ENCODE measurements at places on chromosomes 4 and X.

GRCh38 chr4:8022767-8023695, 83.4 kb upstream of the AFAP1 start:
- DNase-seq, result no peak

DNA sequence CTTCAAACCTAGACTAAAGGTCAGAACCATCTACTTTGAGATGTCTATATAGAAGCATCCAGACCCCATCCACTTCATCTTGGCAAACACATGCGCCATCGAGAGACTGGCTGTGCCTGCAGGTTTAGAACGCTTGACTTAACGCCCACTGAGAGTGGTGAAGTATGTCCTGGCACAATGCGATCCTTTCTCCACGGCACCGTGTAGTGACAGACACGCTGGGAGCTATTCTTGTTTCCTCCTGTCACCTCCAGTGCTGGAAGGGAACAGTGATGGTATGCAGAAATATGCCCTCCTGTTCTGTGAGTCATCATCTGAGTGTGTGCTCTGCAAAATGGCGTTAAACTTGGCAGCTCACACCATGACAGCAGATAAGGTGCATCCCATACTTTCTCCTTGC, 330.2 kb downstream of the NLGN4X start:
- DNase-seq, result no peak

- DNase-seq, result no peak
Measured at GRCh38 chr4:89256203-89256800, 51.3 kb downstream of the GPRIN3 start.

- no peak for DNase-seq
Measured at GRCh38 chrX:74133156-74133796, 170.7 kb upstream of the ZCCHC13 start.

DNA sequence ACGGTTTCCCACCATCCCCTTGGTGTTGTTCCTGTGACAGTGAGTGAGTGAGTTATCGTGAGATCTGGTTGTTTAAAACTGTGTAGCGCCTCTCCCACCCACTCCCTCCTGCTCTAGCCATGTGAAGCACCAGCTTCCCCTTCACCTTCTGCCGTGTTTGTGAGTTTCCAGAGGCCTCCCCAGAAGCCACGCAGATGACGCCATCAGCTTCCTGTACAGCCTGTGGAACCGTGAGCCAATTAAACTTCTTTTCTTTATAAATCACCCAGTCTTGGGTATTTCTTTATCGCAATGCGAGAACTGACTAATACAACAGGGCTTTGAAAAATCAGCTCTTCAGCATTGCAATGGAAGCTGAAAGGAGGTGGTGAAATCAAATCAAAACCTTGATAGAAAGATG, 50.0 kb downstream of the FGFBP1 start:
- no peak for DNase-seq

- peak; percentile 35 for DNase-seq
Measured at GRCh38 chr4:65669111-65670019, 924 bp downstream of the EPHA5 start.

- no peak for DNase-seq
Measured at GRCh38 chr4:110020646-110021443, 108.2 kb downstream of the EGF start.

DNA sequence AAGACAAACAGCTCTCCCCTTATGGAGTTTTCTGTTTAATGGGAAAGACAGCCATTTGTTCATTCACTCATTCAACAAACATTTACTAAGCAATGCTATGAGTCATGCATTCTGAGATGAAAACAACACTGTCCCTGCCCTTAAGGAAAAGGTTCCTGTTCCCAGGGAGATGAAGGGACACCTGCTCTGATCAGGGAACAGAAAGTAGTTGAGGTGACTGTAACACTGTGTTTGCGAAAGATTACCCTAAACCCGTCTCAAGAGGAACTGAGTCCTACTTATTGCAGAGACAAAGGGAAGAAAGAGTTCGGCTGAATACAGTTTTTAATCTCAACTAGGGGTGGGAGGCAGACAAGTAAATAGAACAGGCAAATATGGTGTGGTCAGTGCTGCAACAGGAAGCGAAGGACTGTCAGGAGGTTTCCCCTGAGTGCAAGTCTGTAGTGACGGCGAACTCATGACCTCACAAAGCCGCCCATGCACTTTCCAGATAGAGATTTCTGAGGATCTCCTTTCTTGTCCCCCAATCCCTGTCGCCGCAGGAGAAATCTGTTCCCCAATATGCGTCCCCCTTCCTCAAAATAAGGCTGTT, 712 bp downstream of the STX18 start:
- peak; percentile 24 for DNase-seq

DNA sequence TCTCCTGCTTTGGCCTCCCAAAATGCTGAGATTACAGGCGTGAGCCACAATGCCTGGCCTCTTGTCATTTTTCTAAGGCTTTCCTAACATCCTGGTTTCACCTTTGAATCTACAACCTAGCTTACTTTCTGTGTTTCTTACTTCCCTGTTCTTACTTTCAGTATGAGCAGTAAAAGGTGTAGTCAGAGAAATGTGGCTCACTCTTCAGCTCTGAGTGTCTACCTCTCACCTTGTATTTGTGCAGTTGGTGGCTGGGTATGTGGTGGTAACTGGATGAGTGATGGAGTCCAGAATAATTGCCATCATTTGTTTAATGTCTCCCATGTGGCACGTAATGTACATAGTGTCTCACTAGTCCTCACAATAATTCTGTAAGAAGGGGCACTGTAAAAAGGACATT, 19.1 kb upstream of the CXCL11 start:
- DNase-seq, result no peak

GRCh38 chr4:8248091-8248490, 21.5 kb upstream of the HTRA3 start:
- DNase-seq, result no peak

GRCh38 chrX:2595258-2595657, 94.5 kb upstream of the DHRSX start:
- DNase-seq, result no peak

DNA sequence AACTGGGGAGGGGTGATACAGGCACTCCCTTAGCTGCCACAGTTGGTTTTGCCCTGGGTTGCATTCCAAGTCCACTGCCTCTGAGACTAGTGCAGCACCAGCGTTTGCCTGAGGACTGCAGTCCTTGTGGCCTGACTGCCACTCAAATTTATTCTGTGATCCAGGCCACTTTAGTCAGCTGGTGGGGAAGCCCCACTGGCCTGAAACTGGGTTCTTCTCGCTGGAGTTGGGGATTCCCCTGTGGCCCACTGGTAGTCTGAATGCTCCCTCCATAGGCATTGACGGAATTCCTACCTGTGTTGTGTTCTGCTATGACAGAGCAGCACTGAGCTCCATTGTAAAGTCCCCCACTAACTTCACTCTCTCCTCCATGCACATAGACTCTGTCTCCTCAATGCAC, 63.8 kb downstream of the PTPN13 start:
- DNase-seq, result no peak

- no peak for DNase-seq
Measured at GRCh38 chrX:55778322-55778721, 60.8 kb downstream of the RRAGB start.

GRCh38 chrX:118968031-118968430, 6.4 kb upstream of the LONRF3 start:
- DNase-seq, result no peak

GRCh38 chrX:41733939-41734338, 10.0 kb downstream of the GPR82 start:
- peak; percentile 20 for DNase-seq

- DNase-seq, result no peak
Measured at GRCh38 chrX:13023567-13023966, 20.9 kb downstream of the FAM9C start.

DNA sequence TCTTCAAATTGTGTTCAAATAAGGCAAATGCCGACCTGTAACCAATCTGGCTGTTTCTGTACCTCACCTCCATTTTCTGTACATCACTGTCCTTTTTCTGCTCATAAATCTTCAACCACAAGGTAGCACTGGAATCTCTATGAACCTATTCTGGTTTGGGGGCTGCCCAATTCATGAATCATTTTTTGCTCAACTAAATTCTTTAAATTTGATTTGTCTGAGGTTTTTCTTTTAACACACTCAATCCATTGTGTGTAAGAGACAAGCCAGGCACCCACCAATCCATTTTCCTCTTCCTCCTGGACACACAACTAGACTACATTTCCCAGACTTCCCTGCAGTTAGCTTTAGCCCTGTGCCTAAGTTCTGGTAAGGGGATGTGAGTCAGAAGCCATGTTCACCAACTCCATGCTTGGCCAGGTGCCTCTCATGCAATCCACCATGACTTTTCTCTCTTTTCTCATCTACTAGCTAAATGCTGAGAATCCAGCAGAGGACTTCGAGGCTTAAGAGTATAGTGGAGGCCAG, 193.2 kb upstream of the KLF3 start:
- DNase-seq, result no peak

DNA sequence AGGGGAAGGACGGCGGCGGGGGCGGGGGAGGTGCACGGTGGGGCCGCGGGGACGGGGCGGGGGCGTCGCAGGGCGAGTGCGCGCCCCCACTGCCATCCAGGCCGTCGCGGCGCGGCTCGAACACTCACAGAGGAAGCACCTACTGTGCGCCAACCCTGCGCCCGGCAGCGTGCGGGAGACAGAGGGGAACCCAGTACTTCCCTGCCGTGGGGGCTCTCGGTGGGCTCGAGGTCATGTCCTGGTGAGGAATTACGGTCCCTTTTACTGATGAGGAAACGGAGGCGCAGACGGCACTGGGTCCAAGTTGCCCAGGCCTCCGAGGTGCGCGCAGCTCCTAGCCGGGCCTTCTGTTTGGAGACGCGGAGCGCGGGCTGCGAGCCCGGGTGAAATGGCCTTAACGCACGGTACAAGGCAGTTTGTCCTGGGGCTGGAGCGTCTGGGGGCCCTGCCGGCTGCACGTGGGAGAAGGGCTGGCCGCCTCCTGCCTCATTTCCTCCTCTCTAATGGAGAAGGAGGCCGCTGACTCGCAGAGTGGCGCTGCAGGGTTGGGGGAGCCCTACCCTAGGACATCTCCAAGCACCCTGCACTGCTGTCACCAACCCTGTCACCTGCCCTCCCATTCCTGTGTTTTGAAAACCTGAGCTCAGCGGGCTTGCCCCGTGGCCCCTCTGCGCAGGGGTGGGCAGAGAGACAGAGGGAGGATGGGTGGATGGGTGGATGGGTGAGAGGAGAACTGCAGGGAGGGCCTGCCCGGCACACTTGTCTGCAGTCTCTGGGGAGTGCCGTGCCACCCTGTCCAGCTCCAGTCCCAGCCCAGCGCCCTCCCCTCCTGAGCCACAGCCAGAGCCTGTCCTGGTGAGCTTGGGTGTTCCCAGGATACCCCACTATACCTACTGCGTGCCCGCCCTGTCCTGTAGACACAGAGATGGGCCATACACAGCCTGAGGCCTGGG, 106.0 kb downstream of the ADRA2C start:
- no peak for DNase-seq

GRCh38 chrX:130834149-130834548, 68.9 kb downstream of the ENOX2 start:
- DNase-seq, result no peak

GRCh38 chrX:48021026-48021900, 14.5 kb downstream of the SPACA5 start:
- DNase-seq, result peak; percentile 63

GRCh38 chr4:87078987-87079486, 141.4 kb downstream of the KLHL8 start:
- no peak for DNase-seq

DNA sequence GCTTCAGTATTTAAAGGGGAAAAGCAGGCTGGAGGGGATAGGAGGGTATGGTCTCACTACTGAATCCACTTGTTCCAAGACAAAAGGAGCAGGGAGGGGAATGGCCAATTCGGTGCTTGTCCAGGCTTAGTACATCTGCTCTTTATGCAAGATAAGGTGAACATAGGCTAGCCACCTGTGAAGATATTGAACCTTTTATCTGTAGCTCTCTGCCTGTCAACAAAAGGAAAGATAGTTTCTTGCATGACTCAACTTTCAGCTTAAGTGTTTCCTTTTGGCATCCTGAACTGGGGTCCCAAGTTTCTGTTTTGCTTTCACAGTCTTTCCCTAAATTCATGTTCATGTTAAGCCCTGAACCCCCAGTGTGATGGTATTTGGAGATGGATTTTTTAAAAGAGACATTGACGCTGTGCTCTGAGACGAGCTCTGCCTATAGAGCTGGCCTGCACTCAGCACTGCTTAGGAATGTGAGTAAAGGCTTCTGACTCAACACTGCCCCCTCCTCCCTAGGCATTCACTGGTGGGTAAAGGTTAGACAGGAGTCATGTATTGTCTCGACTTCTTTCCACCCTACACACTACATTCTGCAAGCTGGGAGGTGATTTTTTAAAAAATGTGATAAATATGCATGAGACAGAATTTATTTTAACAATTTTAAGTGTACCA, 28.2 kb downstream of the FAM149A start:
- DNase-seq, result peak; percentile 15

DNA sequence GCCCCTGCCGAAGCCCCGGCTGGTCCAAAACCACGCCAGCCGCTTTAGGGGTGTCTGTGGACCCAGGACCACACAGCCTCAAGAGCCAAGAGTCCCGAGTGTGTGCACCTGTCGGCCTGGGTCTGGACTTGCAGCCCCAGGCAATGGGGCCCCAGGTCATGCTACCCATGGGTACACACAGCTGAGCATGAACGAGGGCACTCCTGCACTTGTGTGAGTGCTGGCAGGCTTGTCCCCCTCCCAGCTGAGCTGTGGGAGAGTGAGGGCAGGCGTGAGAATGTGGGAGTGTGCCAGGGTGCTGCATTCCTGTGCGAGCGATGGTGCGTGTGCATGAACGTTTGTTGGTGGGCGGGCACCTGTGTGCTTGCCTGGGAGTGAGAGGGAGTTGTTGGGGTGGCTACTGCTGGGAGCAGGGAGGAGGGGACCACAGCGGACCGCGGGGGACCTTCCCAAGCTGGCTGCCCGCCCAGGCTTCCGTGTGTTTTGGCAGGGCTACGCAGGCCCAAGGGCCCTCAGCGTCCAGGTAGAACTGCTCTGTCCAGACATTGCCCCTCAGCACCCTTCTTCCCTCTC, 30.8 kb downstream of the BLOC1S4 start:
- peak; percentile 99 for DNase-seq

DNA sequence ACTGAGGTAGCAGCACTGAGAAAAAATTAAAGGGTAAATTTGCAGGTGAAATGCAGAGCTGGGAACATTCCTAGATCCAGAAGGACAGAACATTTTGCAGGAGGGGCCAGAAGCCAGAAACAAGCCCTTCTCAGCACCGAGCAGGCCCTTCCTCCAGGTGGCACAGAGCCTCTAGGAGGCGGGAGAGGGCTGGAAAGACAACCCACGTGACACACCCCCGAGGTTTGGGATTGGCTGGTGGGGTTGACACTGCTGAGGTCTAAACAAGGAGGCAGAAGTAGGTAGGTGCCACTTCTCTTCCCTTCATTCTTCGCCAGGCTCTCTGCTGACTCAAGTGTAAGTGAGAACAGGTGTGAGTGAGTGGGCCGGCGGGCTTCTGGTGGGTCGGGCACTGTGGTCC, at the start of gene PAGE4:
Gene PAGE4 (plus strand): TSS at position 288 of the 400 bp plus-strand sequence. CDS start 1,126 bp downstream, outside the sequence.
- no peak for DNase-seq

GRCh38 chrX:42988700-42989099, 210.7 kb upstream of the PPP1R2C start:
- DNase-seq, result no peak

GRCh38 chr4:106502106-106502699, 133.6 kb upstream of the GIMD1 start:
- DNase-seq, result peak; percentile 35
